EH (cell line): ENCODE measurements at places on chromosomes 2 and 18.

DNA sequence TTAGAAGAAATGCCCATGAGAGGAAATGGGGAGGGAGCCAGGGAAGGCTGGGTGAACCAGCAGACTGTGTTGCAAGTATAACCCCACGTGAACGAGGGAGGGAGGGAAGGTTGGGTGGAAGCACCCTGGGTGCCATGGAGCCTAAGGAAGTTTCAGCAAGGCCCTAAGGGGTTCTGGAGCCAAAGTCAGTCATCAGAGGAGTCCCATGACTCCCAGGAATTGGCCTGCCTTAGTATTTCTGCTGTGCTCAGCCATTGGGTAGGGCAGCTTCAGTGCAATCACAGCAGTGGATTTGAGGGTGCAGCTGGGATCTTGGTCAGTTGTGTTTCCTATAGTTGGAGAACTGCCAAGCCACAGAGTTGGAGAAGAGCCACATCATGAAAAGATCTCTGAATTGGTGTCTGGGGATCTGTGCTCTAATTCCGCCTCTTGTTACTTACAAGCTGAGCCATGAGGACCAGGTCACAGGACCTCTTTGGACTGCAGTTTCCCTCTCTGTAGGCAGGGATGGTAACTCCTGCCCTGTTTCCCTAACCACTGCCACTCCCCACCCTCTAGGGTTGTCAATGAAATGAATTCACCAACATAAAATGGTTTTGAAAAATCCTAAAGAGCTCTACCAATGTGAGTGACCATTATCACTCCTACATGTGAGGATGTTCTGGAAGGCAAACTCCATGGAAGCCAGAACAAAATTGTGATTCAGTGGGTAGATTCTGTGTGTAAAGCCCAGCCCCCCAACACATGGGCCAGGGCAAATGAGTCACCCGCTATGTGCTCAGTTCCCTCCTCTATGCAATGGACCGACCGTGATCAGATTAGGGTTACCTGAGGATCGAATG lies 108.9 kb downstream of the CLIP4 start:
- peak; percentile 45 for DNase-seq

- DNase-seq = peak; percentile 71
Observed at GRCh38 chr2:223032187-223033142, 19.5 kb upstream of the KCNE4 start.

DNA sequence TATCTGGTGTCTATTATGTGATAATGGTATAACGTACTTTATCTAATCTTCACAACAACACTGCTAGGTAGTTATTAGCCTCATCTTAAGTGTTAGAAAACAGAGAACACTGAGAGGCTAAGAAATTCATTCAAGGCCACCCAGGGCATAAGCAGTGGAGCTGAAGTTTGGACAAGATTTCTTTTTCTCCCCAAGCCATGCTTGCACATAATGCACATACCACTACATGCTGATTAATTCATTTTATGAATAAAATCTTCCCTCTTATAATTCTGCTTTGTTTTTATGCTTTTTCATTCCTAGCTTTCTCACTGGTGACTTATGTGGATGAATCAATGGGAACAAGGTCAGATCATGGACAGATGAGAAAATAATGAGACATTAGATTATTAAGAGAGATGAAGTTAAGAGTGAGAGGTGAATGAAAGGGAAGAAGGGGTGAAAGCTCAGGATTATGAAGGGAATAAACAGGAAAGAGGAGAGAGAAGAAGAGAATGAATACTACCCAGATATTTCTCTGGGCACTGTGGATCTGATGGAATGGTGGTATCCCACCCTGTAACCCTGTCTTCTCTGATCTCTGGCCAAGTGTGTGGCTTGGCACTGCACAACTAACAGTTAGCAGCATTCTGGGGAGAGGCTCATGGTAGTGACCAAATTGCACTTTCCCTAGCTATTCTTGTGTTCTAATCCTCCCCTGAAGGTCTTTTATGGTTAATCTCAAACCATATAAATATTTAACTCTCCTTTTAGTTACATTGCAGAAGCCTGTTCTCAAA lies 17.7 kb upstream of the GALNT3 start:
- DNase-seq = no peak

DNA sequence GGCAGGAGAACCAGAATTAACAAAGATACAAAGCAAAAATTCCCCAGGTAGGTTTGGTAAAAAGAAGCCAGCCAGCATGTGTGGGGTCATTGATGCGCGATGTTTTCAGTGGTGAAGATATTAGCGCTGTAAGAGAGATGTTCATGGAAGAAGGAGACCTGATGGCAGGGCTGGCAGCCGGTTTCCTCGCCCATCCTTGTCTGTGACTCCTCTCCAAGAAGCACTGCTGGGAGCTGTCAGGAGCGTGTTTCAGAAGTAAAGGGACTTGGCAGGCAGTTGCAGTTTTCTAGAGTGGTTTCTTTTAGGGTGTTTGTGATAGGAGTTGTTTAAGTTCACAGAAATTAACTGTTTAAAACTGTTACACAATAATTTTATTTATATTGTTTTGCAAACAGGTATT lies 24.6 kb downstream of the TAF1B start:
- DNase-seq = no peak

GRCh38 chr2:242046206-242046826 lies 176.8 kb downstream of the RTP5 start:
- no peak for DNase-seq

GRCh38 chr2:17879137-17879912 lies 858 bp downstream of the KCNS3 start:
- DNase-seq = peak; percentile 67

DNA sequence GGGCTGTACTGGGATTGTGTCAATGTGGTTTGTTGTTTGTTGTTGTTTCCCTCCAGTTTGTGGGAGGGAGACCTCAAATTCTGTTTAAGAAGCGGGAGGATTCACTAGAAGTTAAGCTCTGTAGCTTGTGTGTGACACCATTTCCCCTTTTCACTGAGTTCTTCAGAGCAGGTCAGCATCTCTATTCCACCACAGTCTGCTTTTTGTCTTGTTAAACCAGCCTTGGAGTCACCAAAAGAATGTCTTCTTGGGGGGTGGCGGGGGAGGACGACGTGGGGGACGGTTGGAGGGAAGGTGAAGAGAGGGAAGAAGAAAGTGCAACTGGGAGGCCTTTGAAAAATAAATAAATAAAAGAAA lies 2.3 kb upstream of the BCL11A start:
- no peak for DNase-seq

DNA sequence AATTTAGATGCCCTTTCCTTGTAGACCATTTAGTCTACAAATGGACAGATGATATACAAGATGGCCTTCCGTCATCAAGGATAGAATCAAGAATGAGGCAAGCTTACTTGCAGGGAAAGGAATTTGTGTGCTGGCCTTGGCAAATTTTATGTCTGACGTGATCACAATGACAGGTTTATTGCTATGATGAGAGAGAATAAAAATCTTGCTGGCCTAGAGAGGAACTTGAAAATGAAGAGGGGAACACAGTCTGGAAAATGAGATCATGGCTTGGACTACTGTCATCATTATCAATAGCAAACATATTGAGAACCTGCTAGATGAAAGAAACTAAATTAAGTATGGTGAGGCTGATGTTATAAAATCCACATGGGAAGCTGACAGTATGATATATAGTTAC lies 66.0 kb downstream of the CSRNP3 start:
- peak; percentile 1 for DNase-seq

GRCh38 chr18:36821681-36822080 lies 7.1 kb downstream of the TPGS2 start:
- peak; percentile 48 for DNase-seq

GRCh38 chr2:9948721-9949120 lies 2.8 kb upstream of the GRHL1 start:
- DNase-seq = no peak

GRCh38 chr2:29213888-29214291 lies 98.7 kb downstream of the CLIP4 start:
- DNase-seq = no peak

GRCh38 chr18:864872-865273 lies 39.8 kb upstream of the ADCYAP1 start:
- DNase-seq = peak; percentile 69

DNA sequence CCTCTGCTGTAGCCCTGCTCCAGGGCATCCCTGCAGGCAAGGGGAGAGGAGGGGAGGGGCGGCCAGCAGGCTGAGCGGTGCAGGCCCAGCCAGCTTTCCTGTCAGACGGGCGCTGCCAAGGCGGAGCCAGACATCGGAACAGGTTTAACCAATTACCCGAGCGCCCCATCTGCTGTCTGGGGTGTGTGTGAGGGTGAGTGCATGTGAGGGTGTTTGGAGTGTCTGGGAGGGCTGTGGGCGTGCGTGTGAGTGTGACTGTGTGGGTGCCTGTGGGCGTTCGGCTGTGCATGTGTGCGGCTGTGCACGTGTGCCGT lies 20.0 kb downstream of the EMX1 start:
- DNase-seq = peak; percentile 22

DNA sequence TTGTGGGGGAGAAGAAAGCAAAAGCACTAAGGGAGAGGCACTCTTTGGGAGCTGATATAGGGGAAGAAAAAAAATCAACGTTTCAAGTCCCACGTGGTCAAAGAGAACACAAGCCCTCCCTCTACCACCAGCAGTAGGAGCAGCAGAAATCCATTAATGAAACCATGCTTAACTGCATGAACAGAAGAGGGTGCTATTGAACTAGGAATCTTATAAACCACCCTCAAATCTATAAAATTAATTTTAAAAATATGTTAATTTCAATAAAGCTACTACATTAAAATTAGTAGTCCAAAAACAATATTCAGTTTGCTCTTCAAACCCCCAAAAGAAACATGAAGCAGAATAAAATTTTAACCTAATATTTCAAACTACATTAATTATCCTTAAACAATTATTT lies 147.8 kb downstream of the TMEM18 start:
- DNase-seq = peak; percentile 2

- no peak for DNase-seq
Observed at GRCh38 chr2:220336771-220337170, 709.3 kb downstream of the SLC4A3 start.

- DNase-seq = no peak
Observed at GRCh38 chr18:732371-732770, 19.9 kb upstream of the ENOSF1 start.

DNA sequence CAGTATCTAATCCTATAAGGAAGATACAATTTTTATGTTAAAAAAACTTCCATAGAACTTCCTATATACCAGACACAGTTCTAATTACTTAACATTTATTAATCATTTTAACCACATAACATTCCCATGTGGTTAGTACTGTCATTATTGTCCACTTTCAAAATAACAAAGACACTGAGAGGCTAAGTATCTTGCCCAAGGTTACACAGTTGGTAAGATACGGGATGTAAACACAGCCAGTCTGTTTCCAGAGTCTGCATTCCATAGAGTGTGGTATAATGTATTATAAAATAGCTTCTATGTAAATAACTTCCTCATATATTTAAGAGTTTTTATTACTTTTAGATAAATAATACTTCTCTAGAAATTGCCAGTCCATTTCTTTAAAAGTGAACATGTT lies 383.3 kb upstream of the ETAA1 start:
- DNase-seq = peak; percentile 60

- no peak for DNase-seq
Observed at GRCh38 chr2:232377841-232378734, 463 bp upstream of the ALPP start.

- peak; percentile 84 for DNase-seq
Observed at GRCh38 chr18:7576685-7577084, 9.6 kb downstream of the PTPRM start.

- DNase-seq = no peak
Observed at GRCh38 chr2:219054956-219055903, 5.5 kb downstream of the IHH start.

DNA sequence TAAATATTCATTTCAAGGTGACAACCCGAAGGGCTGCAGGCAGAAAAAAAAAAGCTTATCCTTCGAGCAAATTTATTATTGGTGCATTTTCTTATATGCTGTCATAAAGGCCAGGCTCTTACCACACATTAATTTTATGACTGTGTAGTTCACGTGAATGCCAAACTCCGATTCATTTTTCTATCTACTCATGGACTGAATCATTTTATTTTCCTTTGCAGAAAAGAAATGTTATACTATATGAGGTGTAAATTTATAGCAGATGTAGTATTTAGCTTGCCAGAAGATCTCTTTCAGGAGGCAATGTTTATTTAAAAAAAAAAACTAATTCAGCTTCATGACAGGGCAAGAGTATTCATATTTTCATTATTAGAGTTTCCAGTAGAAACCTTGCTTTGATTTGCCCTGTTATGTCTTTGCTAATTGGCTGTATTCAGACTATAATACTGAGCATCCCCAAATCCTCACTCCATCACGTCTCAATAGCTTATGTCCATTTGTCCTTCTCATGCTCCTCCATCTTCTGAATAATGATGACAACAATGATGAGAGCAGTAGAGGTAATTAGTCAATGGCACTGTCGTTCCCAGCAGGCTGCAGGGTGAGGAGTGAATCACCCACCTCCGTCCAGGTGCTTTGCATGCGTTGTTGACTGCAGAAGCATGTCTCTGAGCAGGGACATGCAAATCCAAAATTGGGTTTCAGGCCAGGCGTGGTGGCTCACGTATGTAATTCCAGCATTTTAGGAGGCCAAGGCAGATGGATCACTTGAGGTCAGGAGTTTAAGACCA lies 101.1 kb upstream of the RAB12 start:
- DNase-seq = peak; percentile 30

DNA sequence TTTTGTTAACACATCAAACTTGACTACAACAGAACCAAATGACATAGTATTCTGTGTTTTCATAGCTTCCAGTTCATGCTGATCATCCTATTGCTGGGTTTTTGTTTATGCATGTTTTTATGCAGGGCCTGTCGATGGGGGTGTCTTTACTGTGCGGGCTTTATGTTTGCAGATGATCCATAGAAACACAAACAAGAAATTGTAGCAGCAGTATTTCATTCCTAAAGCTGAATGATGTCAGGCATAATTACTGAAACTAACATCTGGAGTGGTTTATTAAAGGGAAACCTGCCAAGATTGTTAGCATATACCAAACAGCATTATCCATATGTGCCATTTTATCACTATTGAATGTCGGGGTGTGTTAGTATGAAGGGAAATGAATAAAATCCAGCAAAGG lies 129.7 kb downstream of the PTPRM start:
- peak; percentile 11 for DNase-seq

- no peak for DNase-seq
Observed at GRCh38 chr2:33008716-33009115, 62.0 kb downstream of the LTBP1 start.

DNA sequence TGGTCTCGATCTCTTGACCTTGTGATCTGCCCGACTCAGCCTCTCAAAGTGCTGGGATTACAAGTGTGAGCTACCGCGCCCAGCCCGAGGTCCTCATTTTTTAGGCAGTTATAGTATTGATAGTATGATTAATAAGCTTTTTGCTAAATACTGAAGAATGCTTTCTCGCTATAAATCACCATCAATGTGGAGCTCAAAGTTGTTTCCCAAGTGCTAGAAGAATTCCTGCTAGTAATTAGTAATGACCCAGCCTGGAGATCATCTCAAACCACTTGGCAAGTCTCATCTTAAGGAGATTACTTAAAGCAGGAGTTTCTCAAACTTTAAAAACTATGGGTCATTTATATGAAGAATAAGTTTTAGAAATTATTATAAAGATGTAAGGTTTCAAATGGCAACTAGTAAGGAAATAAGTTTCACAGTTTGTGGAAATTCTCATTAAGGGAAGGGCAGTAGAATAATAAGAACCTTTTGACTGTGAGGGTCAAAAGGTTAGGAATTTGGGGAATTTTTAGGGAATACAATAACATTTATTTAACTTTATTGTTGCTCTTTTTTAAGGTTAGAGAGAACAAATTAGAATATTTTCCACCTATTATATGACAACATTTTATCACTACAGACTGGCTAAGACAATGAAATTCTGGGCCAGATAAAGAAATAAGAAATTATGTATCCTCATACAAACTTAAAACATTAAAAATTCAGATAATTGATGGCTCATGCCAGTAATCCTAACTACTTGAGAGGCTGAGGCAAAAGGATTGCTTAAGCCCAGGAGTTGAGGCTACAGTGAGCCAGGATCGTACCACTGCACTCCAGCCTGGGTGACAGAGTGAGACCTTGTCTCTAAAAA lies 148.6 kb upstream of the MAP3K20 start:
- peak; percentile 21 for DNase-seq
